ENCODE measurements at places on chromosomes 4 and X.

DNA sequence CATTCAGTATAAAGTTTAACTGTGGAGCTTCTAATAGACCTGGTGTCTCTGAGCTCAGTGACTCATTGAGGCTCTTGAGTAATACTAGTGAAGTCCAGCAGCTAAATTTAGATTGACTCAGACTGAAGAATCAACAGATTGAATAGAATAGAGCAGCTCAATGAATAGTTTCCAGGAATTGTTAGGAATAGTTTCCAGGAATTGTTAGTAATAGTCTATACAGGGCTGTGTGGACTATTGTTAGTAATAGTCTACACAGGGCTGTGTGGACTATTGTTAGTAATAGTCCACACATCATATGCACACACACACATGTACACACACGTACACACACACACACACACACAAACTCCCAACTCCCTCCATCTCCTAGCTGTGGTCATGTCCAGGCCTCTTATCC lies 3.0 kb downstream of the GIMD1 start:
- DNase-seq: peak; percentile 81

- peak; percentile 85 for DNase-seq
Measured at GRCh38 chr4:21451032-21451431, 497.5 kb downstream of the KCNIP4 start.

DNA sequence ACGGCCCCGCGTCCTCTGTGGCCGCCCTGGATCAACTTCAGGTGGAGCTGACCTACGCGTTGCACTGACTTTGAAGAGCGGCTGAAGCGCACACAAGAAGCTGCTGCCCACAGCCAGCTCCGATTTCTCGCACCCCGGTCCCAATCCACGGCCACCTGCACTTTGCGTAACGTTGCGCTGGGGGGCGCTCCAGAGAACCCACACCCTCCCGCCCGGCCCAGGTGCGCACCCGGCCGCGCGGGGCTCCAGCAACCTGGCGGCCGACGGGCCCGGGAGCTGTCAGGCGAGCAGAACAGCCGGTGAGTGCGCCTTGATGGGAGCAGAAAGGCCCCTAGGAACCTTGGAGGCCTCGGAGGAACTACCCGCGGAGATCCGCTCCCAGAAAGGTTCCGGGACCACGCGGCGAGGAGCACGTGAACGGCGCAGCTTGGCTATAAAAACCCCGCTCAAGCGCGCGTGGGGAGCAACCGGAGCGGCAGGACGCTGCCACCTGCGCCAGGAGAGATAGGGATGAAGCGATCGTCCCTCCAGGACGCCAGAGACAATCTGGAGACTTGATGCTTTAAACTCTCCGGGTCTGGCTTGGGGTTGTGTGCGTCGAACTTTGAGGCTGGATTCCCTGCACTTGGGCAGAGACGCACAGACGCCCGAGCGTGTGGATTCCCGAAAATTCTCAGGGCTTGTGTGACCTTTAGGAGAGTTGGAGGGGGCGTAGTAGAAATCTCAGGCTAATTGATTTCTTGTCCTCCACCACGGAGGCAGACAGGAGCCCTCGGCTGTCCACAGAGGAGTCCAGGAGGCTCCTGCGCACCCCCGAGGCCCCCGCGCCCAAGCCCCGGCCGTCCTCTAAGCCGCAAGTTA lies 591 bp upstream of the NWD2 start:
- DNase-seq: no peak

- DNase-seq: peak; percentile 78
Measured at GRCh38 chr4:95728145-95728544, 111.7 kb upstream of the PDHA2 start.

- DNase-seq: no peak
Measured at GRCh38 chrX:22396408-22396807, 123.7 kb downstream of the CBLL2 start.

GRCh38 chr4:25923745-25924144 lies 9.7 kb downstream of the SMIM20 start:
- DNase-seq: no peak

GRCh38 chrX:20066968-20067708 lies 49.6 kb downstream of the MAP7D2 start:
- DNase-seq: no peak

DNA sequence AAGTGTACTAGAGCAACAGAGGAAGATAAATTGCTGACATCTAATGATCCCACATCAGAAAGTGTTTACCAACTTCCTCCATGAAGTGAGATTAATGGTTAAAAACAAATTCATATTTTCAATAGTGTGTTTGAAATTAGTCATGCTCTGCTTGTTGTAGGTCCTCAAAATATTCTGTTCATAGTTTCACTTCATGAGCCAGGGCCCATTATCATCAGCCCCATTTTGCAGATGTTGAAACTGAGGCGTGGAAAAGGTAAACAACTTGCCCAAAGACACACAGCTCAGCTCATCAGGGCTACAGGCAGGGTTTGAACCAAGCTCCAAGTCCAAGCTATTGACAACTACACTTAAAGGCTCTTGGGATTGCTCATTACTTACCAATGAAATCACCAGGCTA lies 103.5 kb upstream of the PPARGC1A start:
- DNase-seq: no peak

GRCh38 chr4:40908702-40909362 lies 159.1 kb downstream of the NSUN7 start:
- DNase-seq: no peak

GRCh38 chr4:80187677-80188076 lies 9.6 kb upstream of the PRDM8 start:
- DNase-seq: no peak
